ENCODE measurements at places on chromosomes 7 and 10.

- no peak for DNase-seq
Measured at GRCh38 chr7:6227294-6227846, 45.1 kb downstream of the CYTH3 start.

- DNase-seq = no peak
Measured at GRCh38 chr10:24465124-24465874, 256.4 kb downstream of the KIAA1217 start.

DNA sequence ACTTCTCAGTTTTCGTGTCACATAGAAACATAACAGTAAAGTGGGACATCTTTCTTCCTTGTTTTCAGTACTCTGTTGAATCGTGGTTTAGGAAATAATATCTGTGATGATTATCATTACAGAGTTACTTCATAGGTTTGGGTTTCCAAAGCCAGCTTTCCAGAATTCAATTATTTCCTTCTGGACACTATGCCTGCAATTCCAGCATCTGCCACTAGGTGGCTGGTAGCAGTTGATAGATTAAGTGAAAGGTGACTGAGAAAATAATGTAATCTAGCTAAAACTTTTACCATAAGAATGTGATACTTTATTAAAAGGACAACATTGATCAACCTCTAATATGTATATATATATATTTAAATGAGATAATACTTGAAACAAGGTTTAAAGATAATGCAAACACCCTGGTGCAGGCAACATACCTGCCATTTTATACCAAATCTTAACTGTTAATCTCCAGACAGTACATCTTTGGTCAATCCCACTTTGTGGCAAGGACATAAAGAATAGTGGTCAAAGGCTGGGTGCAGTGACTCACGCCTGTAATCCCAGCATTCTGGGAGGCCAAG, 102.6 kb downstream of the SH3PXD2A start:
- no peak for DNase-seq

DNA sequence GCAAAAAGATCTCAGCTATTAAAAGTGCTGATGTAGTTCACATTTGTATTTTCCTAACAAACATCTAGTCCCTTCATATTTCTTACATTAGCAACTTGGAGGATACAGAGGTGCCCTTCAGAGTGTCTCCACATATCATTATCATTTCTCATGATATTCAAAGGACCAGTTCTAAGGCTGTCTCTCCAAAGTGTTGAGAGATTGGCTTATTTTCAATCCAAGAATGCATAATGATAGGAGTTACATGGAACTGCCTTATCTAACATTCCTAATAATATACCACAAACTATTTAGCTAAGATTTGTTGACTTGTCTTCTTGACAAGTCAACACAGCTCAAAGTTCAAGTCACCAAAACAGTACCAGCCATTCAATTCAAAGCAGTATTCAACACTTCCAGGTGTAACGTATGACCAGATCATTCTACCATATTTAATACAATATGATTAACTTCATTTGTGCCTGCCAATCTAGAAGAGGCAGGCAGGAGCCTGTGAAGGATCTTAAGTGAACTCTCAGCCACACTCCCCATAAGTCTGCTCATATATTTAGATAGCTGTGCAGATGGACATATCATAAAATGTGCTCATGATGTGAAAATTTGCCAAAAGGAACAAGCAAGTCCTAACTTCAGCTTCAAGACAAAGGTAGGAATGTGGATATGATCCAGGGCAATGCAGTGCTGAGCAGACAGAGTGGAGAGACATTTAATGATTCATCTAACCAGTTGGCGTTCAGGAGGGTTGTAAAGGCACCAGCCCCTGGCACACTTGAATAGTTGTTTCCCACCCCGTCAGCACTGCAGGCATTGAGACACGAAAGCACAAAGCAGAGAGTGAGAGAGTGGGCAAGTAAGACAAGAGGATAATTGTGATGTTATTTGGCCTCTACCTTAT, 108.3 kb downstream of the MTERF1 start:
- DNase-seq = no peak

DNA sequence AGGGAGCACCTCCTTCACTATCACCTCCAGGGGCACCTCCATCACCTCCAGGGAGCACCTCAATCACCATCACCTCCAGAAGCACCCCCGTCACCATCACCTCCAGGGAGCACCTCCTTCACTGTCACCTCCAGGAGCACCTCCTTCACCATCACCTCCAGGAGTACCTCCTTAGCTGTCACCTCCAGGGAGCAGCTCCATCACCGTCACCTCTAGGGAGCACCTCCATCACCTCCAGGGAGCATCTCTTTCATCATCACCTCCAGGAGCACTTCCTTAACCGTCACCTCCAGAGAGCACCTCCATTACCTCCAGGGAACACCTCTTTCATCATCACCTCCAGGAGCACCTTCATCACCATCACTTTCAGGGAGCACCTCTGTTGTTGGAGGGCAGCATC, 103.0 kb downstream of the DNAJB6 start:
- no peak for DNase-seq

DNA sequence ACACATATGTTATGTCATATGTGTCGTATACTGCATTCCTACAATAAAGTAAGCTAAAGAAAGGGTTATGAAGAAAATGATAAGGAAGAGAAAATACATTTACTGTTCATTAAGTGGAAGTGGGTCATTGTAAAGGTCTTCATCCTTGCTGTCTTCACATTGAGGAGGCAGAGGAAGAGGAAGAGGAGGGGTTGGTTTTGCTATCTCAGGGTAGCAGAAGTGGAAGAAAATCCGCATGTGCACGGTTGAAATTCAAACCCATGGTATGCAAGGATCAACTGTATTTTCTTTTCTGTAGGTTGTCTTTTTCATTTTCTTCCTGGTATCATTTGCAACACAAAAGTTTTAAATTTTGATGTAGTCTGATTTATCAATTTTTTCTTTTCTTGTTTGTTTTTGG, 6.3 kb downstream of the PLEKHA8 start:
- no peak for DNase-seq

DNA sequence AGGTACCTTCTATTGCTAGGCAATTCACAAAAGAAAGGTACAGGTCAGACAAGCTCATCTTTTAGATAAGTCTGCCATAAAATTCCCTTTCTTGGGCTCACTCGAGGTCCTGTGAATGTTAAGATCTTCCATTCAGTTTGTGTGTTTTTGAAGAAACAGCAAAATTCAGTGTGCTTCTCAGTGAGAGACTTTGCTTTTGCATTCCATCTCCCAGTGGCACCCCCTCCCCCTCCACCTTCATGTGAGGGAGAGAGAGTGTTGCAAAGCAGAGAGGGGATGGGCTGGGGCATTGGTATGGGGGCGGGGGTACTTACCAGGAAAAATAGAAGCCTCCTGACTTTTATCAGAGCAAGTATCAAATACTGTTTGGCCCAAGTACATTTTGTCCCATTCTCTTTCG, 3.8 kb upstream of the TECTB start:
- no peak for DNase-seq

DNA sequence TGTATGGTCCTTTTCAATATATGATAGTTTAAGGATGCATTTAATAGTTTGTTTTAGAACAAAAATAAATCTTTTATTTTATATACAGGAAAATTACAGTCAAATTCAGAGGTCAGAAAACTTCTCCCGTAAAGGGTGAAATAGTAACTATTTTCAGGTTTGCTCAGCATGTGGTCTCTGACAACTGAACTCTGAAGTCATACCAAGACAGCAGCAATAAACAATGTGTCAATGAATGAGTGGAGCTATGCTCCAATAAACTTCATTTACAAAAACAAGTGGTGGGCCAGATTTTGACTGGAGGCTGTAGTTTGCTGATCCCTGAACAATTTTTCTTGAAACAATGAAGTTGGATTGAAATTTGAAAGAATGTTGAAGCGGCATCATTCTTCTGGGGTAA, 123.6 kb downstream of the ZNF248 start:
- no peak for DNase-seq

- DNase-seq = no peak
Measured at GRCh38 chr7:12884033-12884432, 196.6 kb downstream of the ARL4A start.

DNA sequence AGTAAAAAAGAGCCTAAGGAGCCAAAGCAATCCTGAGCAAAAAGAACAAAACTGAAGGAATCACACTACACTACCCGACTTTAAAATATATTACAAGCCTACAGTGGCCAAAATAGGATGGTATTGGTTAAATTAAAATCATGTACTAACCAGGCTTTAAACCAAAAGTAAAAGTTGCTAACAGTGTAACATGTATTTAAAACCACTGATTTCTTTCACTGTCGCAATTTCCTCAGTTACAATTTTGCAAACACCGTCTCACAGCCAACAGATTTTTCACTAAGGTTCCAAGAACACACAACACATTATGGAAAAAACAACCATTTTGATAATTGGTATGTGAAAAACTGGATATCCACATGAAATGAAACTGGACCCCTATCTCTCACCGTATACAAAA, 74.0 kb downstream of the JMJD1C start:
- DNase-seq = no peak

GRCh38 chr7:96273716-96274115, 48.2 kb downstream of the SLC25A13 start:
- DNase-seq = no peak

GRCh38 chr10:69466689-69467088, 15.4 kb downstream of the TSPAN15 start:
- DNase-seq = no peak

GRCh38 chr10:69218831-69219230, 1.3 kb upstream of the HKDC1 start:
- DNase-seq = no peak

DNA sequence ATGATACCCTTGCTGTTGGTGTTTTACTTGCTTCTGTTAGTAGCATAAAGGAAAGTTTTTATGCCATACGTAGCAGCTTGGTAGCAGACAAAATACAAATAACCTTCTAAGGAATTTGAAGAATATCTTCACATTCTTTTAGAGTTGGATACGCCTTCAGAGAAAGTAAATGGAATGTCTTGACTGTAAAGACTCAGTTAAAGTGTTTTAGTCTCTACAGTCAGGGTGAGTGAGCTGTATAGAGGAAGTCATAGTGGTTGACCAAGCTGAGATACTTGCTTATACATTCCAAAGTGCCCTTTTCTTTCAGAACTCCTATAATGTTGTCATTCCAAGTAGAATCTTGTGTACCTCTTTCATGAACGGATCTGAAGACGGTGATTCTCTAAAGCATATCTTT, 37.7 kb downstream of the RABGEF1 start:
- DNase-seq = no peak

DNA sequence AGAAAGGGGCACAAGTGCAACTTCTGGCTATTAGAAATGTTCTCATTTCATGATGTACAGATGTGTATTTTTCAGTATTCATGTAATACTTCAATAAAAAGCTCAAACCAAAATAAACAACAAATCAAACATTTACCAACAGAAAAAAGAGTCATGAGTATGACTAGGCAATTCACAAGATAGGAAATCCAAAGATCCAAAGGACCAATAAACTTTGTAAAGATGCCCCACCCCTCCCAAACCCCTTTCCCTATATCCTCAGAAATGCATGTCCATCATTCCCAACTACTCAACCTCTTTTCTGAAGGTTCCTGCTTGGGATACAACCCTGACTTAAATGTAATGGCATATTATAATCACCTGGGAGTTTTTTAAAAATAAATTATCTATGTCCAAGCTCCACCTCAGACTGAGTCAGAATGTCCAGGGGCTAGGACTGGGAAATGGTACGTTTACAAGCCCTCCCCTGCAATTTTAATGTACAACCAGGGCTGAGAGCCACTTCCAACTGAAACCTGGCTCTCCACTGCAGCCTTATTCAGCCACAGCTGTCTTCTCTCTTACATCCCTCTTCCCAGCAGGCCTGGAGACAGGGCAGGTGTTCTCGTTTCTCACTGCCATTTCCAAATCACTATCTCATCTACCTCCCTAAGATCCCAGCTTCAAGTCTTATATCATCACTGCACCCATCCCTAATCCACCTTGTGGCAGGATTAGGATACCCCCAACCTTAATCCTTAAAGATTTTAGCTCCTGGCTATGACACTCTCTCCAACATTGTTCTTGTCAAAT, 36.5 kb downstream of the COA1 start:
- no peak for DNase-seq

- no peak for DNase-seq
Measured at GRCh38 chr10:47311193-47311931, 10.9 kb upstream of the GDF2 start.

DNA sequence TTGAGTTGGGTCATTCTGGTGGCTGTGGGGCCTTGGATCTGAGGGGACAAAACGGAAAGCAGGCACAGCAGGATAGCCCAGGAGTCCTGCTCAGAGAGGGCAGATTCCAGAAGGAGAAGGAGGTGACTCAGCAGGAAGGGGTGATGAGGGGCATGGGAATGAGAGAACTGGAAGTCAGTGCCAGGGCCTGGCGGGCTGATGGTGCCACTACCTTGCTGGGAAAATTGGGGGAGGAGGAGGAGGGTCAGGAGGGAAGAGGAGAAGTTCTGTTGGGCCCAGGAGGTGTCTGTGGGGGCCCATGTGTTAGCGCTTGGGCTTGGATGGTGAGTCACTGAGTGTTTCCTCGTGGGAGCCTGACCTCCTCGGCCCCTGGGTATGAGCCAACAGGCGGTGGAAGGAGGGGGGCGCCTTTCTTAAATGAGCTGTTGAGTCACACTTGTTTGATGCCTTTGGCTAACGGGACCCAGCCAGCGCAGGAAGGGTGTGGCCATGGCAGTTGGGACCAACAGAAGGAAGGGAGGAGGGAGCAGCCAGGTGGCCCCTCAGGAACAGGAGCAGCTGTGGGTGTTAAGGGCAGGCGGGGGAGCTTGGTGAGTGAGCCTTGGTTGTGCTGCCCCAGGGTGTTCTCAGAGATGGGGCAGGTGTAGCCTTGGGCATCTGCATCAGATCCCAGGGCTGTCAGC, 130.0 kb upstream of the BTBD16 start:
- DNase-seq = no peak

- no peak for DNase-seq
Measured at GRCh38 chr10:88473989-88474883, 108.9 kb downstream of the RNLS start.

- no peak for DNase-seq
Measured at GRCh38 chr10:77532068-77532467, 105.5 kb downstream of the KCNMA1 start.

GRCh38 chr10:133397938-133398337, 4.0 kb downstream of the MTG1 start:
- no peak for DNase-seq

DNA sequence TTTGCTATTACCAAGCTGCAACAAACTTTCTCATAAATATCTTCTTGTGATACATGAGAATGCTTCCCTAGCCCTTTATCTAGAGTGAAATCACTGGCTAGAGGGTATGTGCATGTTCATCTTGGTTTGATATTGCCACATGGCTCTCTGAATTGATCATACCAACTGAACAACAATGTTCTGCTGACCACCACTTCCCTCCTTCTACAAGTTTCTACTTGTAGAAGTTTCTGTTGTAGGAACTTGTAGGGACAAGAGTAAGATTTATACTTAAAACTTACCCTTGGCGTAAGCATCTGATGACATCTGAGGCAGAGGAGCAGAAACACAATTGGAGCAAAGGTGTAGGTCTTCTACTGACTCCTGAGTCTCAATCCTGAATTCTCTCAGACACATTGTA, 86.3 kb upstream of the FAM13C start:
- DNase-seq = no peak

DNA sequence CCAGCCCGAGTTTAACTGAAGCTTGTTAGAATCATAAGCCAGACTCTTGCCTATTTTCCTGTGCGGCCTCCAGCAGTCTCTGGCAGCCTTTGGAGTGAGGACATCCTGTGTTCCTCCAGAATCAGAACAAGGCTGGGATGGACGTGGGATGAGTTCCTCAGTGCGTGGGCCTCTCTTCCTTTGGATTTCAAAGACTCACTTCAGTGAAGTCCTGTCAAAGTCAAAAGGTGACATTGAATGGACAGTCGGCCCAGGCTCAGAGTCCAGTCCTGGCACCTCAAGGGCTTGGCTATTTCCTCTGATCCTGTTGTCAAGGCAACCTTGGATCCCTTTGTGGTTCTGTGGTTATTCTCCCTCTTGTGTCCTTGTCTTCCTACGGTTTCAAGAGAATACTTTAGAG, 21.4 kb upstream of the SMC3 start:
- DNase-seq = no peak
